GM19239 (cell line): ENCODE measurements at places on chromosomes 3 and 15.

DNA sequence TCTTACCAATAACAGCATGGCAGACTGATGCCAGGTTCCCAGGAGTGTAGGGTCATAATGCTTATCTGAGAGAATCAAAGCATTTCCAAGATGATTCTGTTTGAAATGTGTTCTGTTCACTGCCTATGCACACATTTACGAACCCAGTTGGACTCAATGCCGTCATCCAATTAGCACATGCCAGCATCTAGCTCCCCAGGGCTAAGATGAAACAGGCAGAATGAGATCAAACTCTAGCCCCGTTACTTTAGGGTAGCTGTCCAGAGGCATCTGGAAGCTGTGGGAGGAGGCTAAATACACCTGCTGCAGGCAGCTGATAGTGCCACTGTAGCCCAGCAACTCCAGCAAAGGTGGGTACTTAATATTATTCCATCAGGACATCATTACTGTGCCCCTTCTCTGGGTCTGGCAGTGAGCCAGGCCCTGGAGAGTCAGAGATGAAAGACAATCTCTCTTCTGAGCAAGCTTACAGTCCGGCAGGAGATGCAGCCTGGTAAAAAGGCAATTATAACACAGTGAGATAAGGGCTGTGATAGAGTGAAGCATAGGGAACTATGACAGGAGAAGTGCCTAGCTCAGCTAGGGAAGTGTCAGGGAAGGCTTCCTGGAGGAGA, 156.4 kb upstream of the PPP2R3A start:
- no peak for DNase-seq

- no peak for DNase-seq
These were observed 295.3 kb downstream of the VPS13C start for GRCh38 chr15:61764981-61765380.

DNA sequence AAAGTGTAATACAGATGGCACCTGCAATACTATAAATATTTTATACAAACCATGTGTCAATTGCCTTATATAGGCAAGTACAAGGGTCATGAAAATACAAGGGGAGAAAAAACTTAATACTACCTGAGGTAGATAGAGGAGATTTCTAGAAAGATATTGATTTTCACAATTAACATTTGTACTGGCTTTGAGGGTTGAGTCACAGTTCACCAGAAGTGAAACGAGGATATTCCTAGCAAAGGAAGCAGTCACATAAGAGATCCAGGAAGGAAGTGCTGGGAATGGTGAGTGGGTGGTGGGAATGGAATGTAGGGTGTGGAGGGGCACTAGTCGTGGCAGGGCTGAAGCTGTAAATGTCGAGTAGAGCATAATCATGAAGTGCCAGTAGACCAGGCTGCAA, 108.7 kb downstream of the P2RY1 start:
- DNase-seq: no peak

- DNase-seq: no peak
These were observed 8.1 kb downstream of the PLIN1 start for GRCh38 chr15:89670971-89671560.

DNA sequence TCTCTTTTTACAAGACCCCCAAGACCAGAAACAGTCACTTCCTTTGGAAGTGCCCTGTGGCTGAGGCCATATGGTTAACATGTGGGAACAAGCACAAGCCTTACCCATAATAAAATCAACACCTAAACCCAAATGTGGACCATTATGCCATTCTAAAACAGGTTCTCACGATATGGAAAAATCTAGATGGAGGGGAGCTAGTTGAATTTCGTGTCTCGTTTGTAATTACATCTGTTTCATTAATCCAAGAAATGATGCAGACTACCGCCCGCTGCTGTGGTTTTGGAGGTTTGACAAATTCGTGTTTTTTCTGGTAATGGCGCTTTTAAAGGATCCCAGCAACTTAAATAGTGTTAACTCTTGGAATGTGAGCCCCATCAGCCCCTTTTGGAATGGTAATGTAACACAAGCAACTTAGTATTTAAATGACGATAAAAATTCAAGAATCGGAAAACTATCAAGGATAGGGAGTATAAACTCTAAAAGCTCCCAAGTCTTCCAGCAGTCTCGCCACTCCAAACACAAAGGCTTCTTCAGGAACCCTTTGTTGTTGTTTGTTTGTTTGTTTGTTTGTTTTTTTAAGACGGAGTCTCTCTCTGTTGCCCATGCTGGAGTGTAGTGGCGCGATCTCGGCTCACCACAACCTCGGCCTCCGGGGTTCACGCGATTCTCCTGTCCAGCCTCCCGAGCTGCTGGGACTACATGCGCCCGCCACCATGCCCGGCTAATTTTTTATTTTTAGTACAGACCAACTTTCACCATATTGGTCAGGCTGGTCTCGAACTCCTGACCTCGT, 1.1 kb downstream of the CNBP start:
- no peak for DNase-seq

- DNase-seq: peak; percentile 51
These were observed 152.9 kb downstream of the TPRG1 start for GRCh38 chr3:189324538-189325138.

- no peak for DNase-seq
These were observed 171.0 kb downstream of the TLE3 start for GRCh38 chr15:69926721-69927120.

GRCh38 chr3:52005571-52005986, 9.9 kb upstream of the RPL29 start:
- DNase-seq: no peak

DNA sequence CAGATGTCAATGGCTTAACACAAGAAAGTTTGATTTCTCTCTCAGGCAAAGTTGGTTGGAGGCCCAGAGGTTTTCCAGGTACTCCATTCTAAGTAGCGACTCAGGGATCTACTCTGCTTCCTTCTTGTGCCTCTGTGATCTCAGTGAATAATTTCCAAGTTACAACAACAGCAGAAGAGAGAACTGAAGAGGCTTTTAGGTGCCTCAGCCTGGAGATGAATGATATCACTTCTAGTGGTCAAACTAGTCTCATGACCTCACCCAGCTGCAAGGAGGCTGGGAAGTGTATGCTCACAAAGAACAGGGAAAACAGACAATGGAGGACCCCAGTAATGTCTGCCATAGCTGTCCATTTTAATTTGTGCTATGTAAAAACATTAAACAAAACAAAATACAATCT, 4.6 kb upstream of the PRICKLE2 start:
- DNase-seq: no peak

DNA sequence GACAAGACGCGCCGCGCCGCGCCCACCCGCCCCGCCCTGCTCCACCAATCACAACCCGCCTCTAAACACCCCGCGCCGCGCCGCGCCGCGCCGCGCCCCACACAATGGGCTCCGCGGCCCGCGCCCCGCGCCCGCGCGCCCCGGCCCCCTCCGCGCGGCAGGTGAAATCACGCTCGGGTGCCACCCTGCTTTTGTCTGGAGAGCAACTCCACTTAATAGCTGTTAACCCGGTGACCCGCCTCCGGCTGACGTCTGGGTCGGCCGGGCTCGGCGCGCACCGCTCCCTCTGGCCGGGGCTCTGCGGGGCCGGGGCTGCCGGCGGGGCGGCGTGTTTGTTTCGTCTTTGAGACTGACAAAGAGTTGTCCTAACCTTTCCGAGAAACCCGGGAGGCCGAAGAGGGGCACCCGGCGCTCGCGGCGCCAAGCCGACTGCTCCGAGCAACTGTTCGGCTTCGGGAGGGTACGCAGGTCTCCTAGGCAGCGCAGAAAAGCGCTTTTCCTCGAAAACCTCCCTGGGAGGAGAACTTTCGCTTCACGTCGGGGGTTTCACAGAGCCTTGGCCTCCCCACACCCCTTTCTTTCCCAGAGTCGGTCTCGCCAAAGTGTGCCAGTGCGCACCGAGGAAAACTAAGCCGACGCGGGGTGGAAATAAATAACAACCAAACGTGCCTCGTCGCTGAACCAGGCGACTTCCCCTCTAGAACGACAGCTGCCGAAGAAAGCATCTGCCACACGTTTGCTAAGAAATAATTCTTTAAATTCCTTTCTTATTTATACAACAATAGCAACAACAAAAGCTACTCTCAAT, 518.4 kb downstream of the FOXP1 start:
- DNase-seq: no peak

- DNase-seq: no peak
These were observed 33.8 kb downstream of the SLC9A9 start for GRCh38 chr3:143814443-143814889.

GRCh38 chr15:99385865-99386264, 134.6 kb downstream of the LRRC28 start:
- no peak for DNase-seq

DNA sequence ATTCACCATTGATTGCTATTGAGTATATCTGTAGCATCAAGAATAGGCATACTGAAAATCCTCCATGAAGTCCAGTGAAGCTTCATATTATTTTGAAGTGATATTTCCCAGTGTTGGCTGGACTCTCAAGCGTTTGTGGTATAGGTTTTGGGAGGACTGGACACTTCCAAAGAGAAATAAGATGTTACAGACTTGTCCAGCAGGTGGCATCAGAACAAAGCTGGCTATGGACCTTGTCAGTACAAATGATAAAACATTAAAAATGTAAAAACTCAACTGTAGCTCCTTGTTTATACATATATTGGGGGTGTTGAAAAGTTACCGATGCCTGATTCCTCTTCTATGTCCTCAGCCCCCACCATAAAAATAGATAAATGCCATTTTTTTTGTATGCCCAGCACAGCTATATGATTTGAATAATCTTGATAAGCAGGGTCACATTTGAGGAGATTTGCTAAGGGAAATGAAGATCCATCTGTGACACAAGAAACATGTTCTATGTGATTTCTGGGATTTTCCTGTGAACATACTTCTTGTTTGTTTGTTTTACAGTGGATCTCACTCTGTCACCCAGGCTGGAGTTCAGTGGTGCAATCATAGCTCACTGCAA, 54.5 kb upstream of the GOLGA6B start:
- DNase-seq: peak; percentile 25

GRCh38 chr15:52635908-52636307, 43.3 kb downstream of the ATOSA start:
- no peak for DNase-seq

- no peak for DNase-seq
These were observed 353.0 kb downstream of the PLOD2 start for GRCh38 chr3:145807990-145808389.

GRCh38 chr3:82802501-82802900, 1041.1 kb upstream of the GBE1 start:
- no peak for DNase-seq

- no peak for DNase-seq
These were observed 25.4 kb upstream of the SRP14 start for GRCh38 chr15:40064231-40064894.

DNA sequence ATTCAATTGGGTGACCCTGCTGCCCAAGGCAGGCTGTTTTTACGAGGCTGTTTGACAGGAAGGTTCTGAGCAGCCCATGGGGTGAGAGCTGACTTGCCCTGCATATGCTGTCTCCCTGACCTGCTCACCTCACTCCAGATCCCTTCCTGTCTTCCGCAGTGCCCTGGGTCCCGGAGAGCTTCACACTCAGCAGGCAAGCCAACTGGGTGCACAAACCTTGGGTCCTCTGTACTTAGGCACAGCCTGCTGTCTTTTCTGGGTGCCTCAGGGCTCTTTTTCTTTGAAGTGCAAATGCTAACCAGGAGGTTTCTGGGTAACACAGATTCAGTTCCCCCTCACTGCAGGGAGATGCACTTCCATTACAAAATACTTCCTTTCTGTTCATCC, 32.8 kb downstream of the ZXDC start:
- DNase-seq: no peak

DNA sequence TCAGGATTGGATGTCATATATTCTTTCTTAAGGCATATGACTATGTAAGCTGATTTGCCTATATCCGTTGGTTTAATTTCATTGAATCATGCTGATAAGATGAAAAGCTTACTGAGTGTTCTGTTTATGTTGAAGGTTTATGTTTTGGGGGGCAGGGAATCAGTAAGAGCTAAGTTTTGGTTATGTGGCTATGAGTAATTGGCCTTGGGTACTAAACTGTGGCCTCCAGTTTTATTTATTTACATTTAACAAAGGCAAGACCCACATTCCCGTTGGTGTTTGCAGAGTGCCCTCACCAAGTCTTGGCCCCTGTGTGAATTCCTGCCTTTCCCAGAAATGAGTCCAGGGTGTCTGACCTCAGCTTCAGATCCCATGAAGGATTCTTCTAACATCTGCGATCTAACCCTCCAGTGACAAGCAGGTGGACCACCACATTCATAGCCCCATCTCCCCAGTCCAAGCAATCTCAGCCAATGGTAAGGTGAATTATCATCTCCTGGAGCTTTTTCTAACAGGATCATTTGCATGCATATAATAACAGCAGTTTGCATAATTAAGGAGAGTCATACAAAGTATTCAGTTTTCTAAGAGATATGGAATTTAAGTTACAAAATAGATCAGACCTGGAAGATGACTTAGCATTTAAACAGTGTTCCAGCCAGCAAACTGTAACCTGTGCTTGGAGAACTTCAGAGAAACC, 27.4 kb downstream of the GLDN start:
- no peak for DNase-seq

- DNase-seq: no peak
These were observed 8.7 kb downstream of the LIMD1 start for GRCh38 chr3:45603226-45603625.

- DNase-seq: no peak
These were observed 103.8 kb upstream of the PRR20G start for GRCh38 chr3:127391436-127392155.

DNA sequence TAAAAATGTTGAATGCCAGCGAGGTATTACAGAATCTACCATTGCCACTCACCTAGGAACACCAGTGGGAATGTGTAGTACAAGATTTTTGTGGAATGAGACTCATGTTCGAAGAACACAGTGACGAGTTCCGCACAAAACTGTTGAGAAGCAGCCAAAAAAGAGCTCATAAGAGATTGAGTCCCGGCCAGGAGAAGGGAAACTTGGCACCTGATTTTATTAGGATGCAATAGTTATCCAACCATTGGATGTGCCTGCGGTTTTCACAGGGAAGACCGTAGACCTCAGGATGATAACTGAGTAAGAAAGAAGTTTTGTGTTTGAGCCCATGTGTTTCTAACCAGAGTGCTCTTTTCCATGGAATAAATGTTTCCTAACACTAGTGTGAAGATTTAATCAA, 88.9 kb downstream of the PTPRG start:
- no peak for DNase-seq

DNA sequence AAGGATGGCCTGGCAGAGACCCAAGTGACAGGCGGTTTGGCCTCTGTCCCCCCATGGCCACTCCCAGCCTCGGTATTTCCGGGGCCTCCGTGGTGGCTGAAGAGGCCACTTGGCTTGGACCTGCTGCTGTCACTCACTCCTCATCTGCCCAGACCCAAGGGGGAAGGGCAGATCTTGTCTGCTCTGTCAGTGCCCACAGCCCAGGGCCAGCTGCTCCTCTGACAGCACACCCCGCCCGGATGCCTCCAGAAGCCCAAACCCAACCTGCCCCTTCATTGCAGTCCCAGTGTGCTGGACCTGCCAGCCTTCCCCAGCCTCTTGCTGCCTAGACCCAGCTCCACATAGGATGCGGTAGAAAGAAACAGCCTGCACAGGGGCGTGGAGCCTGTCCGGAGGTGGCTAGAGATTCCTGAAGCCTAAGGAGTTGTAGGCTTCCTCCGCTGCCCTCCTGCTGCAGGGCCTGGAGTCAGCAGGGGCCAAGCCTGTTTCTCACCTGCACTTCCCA, 52.0 kb downstream of the MAGEF1 start:
- DNase-seq: no peak

GRCh38 chr15:22931784-22932536, 48.2 kb downstream of the CYFIP1 start:
- no peak for DNase-seq

- DNase-seq: no peak
These were observed 92.2 kb downstream of the KLHL25 start for GRCh38 chr15:85702321-85703101.

- DNase-seq: peak; percentile 23
These were observed 67.9 kb upstream of the MITF start for GRCh38 chr3:69671082-69671952.

GRCh38 chr15:93121973-93122910, 33.2 kb upstream of the RGMA start:
- DNase-seq: no peak
